ENCODE measurements at places on chromosomes 11 and 22.

DNA sequence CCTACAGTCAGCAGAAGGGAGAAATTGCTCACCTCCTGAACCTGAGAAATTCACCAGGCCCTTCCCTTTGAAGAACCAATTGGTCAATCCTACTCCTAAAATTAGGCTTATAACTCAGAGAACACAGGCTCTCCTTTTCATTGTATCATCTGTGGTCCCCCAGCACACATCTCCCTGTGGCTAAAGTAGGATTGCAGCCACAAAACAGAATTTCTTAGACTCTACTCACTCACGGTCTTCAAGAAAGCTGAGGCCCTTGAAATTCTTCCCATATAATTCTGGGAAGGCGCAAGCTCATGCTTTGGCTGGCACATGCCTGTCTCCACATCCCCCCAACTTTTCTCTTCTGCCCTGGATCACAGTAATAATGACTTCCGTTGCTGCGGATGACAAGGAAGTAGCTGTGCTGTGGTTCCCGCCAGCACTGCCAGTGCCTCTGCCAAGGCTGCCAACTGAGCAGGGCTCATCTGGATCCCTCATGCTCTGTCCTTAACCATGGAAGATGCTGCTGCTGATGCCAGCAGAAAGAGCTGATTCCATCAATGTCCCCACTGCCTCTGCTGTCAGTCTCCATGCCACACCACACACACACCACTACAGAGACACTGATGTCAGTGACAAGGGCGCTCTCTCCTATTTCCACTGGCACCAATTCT lies 200.6 kb upstream of the POU2AF2 start:
- no peak for DNase-seq

GRCh38 chr11:1879342-1879940 lies 12.3 kb downstream of the PRR33 start:
- DNase-seq = no peak

GRCh38 chr11:19374151-19374569 lies 133.4 kb upstream of the E2F8 start:
- no peak for DNase-seq

GRCh38 chr22:28435140-28435768 lies 244.4 kb downstream of the TTC28 start:
- no peak for DNase-seq

DNA sequence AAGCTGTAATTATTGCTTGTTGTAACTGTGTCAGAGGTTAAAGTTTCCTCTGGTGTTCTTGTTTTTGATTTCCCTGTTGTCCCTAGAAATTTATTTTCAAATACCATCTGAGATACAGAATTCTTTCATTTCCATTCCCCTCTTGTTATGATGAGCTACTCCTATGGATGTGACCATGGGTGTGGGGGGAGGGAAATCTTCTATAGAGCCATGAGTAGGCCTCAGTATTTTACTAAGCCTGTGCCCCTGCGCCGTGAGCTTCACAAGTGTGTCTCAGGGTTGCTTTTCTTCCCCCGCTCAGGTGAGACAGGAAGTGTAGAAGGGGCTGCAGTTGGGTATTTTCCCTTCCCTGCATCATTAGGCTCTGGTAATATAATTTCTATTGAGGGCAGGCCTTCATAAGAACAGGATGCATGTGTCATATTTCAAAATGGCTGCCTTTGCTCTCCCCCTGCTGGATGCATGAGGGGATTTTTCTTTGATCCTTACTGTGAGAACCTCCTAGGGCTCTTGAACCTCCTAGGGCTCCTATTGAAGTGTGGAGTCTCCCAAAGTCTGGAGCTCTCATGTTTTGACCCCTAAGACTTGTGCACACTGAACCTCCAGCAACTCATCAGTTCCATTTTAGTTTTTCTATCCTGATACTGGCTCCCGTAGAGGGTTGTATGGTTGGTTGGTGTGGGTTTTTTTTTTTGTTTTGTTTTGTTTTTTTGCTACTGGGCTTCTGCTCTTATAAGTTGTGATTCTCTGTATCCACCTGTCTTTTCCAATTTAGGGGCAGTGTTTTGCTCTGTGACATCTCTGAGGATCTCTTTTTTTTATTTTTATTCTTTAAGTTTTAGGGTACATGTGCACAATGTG lies 658.2 kb downstream of the NTM start:
- DNase-seq = no peak

GRCh38 chr11:60955571-60955970 lies 3.6 kb upstream of the SLC15A3 start:
- DNase-seq = no peak

DNA sequence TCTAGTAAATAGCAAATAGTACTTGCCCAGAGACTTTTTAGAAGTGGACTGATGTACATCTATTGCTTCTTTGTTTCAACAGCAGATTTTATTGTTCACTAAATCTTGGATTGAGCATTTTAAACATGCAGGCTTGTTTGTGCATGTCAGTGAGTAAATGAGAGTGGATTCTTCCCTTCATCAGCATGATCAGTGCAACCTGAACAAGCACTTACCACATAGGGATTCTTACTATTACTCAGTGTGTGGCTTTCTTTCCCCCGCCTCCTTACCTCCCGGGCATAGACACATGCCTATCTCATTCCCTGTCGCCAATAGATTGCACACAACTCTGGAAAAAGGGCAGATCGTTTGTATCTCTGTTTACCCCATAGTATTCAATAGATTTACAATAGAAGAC lies 197.5 kb downstream of the C11orf87 start:
- DNase-seq = no peak

- no peak for DNase-seq
These were observed 63.9 kb upstream of the CSNK2A3 start for GRCh38 chr11:11416917-11417316.

DNA sequence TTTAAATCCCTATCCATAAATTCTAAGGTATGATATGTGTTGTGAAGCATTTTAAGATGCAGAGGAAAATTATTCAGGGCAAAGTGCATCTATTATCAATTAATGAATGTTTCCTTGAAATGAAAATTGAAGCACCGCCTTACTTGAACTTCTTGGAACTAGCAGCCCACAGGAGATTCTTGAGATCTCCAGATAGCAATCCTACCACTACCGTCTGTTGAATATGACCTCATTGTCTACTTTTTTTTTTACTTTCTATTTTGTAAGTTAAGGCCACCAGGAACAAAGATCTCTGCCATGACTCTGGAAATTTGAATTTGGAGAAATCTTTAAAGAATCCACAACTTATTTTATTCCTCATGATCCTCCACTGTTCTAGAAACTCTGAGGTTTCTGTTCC lies 808.7 kb downstream of the KCNA4 start:
- DNase-seq = no peak

DNA sequence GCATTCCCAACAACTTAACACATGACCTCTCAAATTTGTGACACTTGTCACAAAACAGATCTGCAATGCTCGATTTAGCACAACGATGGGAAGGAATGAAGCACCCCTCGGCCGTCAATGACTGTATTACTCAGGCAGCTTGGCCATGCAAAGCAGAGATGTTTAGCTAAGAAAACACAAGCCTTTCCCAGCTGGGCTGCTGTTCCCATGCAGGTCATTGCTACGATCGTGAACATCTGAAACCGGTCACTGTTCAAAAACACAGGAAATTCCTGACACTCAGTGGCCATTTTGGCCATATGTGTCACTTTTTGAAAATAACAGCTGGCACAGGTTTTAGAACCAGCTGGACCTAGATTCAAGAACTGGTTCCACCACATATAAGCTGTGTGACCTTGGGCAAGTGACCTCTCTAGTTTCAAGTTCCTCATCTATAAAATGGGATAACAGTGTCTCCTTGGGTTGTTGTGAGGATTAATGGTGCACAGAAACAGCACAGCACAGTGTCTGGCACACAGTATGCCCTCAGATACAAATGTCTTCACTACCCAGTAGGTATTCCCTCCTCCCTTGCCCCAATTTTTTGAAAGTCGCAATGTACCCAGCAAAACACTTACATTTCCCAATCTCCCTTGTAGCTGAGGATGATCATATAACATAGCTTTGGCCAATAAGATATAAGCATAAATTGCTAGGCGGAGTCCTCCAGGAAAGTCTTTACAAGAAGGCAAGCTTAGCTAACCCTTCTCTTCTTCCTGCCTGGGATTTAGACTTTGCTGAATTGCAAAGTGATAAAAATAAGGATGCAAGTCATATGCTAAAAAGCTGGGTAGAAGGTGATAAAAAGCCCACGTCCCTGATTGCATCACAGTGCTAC lies 93.1 kb downstream of the C11orf58 start:
- DNase-seq = no peak

GRCh38 chr11:26862801-26863200 lies 131.1 kb upstream of the FIBIN start:
- DNase-seq = no peak

GRCh38 chr11:70623906-70624597 lies 225.7 kb downstream of the CTTN start:
- no peak for DNase-seq

DNA sequence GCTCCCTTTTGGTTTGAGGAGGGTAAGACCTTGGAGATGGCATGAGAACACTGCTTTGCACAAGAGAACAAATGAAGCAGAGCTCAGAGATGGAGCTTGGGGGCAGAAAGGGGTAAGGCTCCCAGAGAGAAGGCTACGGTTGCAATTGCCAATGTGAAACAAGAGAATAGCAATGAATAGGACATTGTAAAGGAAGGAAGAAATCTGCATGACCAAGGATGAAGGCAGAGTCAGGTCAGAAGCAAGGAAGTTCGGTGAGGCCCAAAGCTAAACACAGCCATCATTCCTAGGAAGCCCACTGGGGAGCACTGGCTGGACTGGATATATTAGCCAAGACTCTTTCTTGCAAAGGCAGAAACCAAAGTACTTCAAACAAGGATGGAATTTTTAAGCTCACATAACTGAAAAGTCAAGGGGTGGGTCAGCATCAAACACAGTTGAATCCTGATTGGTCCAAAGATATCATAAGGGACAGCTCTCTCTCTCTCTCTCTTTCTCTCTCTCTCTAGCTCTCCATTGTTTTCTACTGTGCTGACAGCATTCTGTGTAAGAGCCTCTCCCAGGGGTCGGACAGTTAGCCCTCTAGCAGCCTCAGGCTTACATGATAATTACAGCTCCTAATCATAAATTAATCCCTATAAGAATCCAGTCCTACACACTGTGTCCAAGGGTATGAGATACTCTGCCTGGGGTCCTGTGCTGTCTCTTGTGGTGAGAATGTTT lies 484.3 kb downstream of the SOX6 start:
- DNase-seq = no peak

GRCh38 chr11:64086258-64087123 lies 50.8 kb downstream of the FLRT1 start:
- no peak for DNase-seq

DNA sequence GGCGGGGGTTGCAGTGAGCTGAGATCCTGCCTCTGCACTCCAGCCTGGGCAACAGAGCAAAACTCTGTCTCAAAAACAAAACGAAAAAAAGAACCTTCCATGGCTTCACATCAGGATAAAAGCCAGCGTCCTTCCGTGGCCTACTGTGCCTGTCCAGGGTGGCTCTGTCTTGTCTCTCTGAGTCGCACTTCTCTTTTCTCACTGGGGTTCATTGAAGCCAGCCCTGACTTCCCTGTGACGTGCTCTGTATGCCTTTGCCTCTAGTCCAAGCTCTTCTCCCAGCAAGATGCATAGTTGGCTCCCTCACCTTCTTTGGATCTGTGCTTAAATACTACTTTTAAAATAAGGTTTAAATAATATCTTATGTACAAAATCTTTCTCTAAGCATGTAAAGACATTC lies 11.6 kb downstream of the ATXN10 start:
- DNase-seq = no peak

- DNase-seq = no peak
These were observed 133.7 kb downstream of the CTTN start for GRCh38 chr11:70532066-70532440.

GRCh38 chr11:129320494-129320893 lies 55.2 kb upstream of the BARX2 start:
- no peak for DNase-seq

- no peak for DNase-seq
These were observed 20.1 kb downstream of the ST14 start for GRCh38 chr11:130179396-130180306.

GRCh38 chr11:6736495-6737121 lies 35.2 kb downstream of the OR2AG2 start:
- DNase-seq = no peak

DNA sequence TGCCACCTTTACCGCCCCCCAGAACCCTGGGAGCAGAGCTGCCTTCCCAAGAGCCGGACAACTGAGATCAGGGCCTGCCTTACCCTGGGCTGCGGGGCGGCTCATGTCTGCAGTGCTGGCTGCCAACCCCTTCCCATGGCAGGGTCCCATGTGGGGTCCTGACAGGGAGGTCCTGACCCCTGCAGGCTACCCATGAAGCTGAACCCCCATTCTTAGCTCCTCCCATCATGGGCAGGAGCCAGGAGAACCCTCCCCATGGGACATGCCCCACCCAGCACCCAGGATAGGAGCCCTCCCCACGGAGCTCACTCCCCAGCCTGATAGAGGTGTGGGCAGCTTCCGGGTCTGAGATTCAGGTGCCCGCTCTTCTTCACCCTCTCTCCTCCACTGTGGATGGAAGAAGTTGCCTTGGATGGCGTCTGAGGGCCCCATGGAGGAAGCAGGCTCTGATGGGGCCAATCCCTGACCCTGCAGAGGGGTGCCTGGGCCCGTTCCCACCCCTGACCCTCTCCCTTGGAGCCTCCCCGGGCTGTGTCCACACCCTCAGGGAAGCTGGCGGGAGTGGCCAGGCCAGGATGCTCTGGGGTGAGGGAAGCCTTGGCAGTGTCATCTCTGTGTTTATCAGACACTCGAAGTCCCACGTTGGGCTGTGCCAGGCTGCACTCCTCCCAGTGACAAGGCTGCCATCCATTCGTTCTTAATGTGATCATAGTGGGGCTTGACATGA lies 1508.2 kb downstream of the BRD1 start:
- no peak for DNase-seq

DNA sequence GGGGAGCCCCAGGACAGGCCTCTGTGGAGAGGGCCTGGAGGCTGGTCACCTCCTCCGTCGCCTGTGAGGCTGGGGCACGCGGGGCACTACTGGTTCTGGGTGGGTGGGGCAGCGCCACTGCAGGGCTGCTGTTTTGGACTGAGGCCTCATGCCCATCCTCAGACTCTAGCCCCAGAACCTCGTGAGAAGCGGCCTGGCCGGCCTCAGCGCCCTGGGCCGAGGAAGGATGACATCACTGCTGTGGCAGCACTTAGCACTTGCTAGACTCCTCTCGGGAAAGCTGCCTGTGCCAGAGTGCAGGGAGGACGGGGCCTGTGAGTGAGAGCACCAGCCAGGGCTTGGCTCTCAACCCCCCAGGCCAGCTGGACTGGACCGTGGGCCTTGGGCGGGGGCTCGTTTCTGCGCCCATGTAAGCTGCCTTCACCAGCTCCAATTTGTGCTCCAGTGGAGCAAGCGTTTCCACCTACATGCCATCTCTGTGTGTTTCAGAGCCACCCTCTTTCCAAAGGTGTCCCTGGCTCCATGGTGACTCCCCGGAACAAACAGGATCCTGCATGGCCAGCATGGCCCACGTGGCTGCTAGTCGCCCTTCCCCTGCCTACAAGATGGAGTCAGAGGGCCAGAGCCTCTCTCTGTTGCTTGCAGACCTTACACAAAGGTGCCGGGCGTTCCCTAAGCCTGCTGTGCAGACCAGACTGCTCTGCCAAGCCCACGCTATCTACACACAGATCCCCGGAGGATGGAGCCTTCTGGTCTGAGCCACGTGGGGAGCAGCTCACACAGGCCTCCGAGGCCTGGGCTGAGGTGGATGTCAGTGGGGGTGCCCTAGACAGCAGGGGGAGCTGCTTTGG lies 102.9 kb downstream of the CTTN start:
- no peak for DNase-seq

Data from CD4-positive, alpha-beta T cell treated with Interleukin-2 at 100 ng/mL for 4 hours (primary cell).